ENCODE measurements at places on chromosomes 7 and 10.

GRCh38 chr7:139078911-139079310 lies 30.6 kb downstream of the ZC3HAV1 start:
- no peak for DNase-seq

DNA sequence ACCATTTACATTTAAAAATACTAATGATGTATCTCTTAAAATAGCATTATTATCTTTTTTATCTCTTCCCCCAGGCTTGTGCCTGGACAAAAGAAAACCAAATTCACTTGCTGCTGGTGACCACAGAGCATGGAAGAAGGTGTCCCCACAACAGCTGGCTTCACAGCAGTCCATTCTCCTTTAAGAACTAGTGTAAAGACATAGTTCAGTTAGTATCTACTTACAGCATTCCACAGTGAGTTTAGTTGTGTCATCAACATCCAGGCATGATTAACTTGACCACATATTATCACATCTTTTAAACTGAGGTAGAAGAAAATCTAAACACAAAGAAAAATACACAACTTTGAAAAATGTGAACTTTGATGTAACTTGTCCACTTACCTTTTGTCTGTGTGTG lies 55.0 kb downstream of the LRRC17 start:
- DNase-seq = no peak

GRCh38 chr10:60096761-60097513 lies 190.6 kb upstream of the CCDC6 start:
- DNase-seq = no peak

DNA sequence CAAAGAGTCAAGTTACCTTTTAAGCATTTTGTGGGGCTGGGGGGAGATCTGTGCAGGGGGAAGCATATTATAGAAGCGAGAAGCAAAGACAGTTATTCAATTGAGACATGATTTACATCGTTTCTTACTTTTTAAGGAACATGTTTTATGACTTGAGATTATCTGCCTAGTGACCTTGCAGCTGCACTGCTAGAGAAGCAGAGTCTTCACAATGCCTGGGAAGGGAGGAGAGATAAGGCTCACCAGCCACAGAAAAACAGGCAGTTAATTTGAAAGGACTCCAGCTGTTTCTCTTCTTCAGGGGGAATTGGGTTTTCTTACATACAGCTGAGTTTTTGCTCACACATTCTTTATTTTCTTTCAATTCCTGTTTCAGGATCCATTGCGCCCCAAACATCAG lies 31.0 kb downstream of the PHYH start:
- DNase-seq = no peak

- no peak for DNase-seq
Measured at GRCh38 chr10:61669161-61669725, 6.5 kb downstream of the CABCOCO1 start.

DNA sequence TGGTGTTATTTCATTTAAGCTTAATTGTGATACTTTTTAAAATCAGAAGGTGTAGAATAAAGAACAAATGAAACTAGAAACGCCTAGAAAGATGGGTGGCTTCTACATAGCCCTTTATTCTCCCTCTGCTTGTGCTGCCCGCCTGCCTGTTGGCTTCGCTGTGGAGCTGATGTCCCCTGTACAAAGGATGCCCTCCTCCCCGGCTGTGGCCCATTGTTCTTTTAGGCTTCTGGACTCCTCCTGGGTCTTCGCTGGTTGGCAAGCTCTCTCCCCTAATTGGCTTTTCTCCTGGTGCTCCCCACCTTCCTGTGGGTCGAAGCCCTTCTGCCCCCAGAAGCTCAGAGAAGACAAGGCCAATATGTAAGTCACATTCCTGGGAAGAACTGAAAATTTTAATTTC lies 98.2 kb downstream of the FANK1 start:
- no peak for DNase-seq

DNA sequence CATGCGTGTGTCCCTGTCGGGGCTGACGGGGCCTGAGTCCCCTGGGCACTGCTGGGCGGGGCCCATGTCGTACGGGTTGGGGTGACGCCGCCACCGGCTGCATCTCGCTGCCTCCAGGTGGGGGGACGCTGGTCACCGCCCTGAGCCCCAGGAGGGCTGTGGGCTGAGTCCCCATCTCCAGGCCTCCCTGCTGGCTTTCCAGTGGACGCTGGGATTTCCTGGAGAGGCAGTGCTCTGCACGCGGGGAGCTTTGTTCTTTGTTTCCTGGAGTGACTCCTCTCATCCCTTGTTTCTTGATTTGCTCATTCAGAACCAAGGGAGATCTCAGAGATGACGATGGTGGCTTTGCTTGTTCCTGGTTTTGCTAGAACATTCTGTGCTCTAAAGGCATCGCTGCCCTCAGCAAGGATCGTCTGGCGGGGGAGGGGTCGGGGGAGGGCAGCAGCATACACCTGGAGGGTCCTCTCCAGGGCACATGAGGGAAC lies 21.0 kb downstream of the PWWP2B start:
- no peak for DNase-seq

GRCh38 chr10:97335188-97335619 lies 675 bp upstream of the FRAT2 start:
- DNase-seq = no peak

GRCh38 chr10:68137171-68137570 lies 27.9 kb downstream of the MYPN start:
- no peak for DNase-seq

GRCh38 chr7:150567169-150567568 lies at the start of gene GIMAP4:
Gene GIMAP4, plus strand, starts transcription at chr7:150567390. Its CDS starts 2,512 bp downstream, at chr7:150569902.
- no peak for DNase-seq

GRCh38 chr7:116797612-116798011 lies 64.8 kb upstream of the CAPZA2 start:
- DNase-seq = peak; percentile 60

- DNase-seq = no peak
Measured at GRCh38 chr7:40916813-40917212, 782.0 kb downstream of the SUGCT start.

GRCh38 chr7:22354462-22354861 lies 2.5 kb downstream of the RAPGEF5 start:
- no peak for DNase-seq

DNA sequence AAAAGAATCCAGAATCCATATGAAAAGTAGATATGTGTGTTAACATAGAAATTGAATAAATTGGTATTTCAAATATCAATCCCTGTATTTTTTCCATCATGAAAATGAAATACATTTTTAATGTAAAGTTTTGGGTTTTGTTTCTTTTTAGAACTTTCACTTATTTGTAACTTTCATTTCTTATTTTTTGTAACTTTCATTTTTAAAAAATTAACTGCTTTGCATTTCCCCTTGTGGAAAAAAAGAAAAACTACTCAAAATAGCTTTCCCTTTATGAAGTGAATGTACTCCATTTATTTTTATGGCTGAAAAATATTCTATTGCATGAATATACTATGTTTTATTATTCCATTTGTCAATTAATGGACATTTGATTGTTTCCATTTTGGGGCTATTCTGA lies 75.6 kb upstream of the SMNDC1 start:
- DNase-seq = no peak

- DNase-seq = peak; percentile 11
Measured at GRCh38 chr10:17238445-17239291, 10.6 kb downstream of the VIM start.

DNA sequence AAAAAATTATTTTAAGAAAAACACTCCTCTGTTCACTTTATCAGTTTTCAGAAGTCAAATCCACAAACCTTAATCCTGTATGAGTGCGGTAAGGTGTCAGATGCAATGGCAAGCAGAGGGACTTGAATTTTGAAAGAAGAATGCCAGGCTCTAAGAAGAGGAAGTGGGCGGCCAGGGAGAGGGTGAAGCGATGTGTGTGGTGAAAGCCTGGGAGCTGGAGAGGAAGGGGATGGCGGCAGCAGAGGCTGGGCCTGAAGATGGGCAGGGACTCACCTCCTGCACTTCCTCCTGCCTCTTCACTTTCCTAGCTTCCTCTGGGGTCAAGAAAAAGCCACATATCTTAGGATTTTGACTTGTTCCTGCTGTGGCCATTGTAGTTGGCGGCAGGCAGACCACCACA lies 609.6 kb downstream of the PARD3 start:
- no peak for DNase-seq

- DNase-seq = no peak
Measured at GRCh38 chr7:148761499-148762278, 63.0 kb downstream of the CUL1 start.

DNA sequence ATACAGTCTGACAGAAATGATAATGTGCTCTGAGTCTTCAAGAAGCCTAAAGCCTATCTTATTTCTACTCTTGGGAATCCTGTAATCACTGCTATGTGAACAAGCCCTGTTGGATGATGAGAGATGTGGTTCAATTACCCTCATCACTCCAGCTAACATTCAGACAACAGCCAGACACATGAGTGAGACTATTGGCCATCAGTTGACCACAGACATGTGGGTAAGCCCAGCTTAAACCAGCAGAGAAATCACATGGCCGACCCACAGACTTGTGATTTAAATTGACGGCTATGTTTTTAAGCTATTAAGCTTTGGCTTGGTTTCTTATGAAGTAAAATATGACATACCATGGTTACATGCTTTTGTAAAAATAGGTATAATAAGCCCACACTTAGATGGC lies 2.6 kb downstream of the MBL2 start:
- no peak for DNase-seq

DNA sequence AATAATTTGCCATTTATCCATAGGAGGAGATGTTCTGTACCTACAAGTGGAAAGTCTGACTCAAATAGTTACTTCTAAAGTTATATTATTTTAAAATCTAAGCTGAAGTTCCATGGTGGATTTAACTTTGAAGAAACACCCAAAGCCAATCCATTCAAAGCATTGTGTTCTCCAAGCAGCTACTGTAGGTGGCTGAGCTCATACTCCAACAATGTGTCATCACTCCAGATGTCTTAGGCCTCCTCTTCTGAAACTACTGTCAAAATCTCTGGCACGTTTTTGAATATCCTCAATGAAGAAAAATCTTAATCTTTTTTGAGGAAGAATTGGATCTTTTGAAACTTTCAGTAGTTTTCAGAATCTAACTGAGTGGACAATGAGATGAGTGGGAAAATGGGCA lies 169.1 kb downstream of the PTEN start:
- peak; percentile 20 for DNase-seq

- DNase-seq = no peak
Measured at GRCh38 chr7:50308532-50309385, 4.2 kb downstream of the IKZF1 start.

- no peak for DNase-seq
Measured at GRCh38 chr10:60253484-60253883, 136.2 kb downstream of the ANK3 start.
